ENCODE measurements at places on chromosomes 13 and 19.

DNA sequence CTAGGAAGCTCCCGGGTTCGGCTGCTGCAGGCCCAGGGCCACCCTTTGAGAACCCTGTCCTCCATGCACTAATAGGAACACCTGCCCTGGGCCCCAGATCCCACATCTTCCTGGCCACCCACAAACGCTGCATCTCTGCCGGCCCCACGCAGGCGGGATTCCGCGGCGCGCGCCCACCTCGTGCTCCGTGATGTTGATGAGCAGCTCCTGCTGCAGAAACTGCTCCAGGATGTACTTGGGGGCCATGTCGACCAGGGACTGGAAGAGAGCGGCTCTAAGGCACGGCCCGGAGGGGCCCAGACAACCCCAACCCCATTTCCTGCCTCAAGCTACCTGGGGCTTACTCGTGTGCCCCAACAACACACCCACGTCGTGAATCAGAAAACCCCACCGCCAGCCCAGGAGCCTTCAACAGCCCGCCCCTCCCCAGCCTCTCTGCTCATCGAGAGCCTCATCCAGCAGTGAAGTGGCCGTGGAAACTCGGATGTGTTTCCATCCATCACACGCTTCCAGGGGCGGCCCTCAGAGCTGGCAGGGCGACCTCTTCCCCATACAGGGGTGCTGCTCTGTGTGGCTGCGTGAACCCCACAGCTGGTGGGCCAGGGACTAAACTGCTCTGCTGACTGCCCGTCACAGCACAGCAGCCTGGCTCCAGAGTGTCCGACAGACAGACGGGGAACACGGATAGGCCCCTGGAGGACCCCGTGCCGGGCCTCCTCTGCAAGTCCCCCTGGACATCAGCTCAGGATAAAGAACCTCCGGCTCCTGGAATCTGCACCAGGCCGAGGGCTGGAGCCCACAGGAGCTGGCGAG is 4.2 kb downstream of the POLR2E start:
- no peak for DNase-seq

GRCh38 chr19:13827656-13828055 is 32.4 kb downstream of the ZSWIM4 start:
- no peak for DNase-seq

GRCh38 chr19:19938449-19938848 is 37.7 kb downstream of the ZNF93 start:
- no peak for DNase-seq

DNA sequence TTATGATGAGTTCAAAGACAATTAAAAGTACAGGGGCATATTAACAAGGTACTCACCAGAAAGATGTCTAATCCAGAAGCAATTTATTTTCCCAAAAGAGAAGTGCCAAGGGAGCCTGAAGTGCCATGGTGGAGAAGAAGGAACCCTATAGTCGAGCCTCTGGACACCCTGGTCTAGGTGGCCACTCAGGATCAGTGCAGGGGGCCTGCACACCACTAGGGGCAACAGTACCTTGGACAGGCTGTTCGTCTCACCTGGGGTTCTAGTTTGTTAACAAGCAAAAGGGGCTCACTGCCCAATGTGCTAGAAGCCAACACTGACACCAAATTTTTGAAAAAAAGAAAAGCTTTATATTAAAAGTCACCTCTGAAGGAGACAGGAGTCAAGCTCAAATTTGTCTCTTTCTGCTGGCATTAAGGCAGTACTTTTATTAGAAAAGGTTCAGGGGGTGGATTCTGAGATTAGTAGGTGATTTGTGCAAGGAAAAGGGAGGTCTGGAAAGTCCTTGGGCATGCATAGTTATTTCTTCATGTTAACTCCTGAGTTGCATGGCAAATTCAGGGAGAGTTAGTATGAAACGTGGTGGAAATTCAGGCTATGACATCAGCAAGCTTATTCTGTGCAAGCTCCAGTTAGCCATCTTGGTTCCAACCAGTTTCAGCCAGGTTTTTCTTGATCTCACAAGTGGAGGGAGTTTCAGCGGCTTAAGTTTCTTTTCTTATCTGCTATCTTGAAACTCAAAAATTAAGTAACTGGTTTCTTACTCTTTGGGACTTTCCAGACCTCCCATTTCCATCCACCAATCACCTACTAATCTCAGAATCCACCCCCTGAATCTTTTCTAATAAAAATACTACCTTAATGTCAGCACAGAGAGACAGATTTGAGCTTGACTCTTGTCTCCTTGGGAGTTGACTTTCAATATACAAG is 884 bp upstream of the CBY2 start:
- DNase-seq = no peak

DNA sequence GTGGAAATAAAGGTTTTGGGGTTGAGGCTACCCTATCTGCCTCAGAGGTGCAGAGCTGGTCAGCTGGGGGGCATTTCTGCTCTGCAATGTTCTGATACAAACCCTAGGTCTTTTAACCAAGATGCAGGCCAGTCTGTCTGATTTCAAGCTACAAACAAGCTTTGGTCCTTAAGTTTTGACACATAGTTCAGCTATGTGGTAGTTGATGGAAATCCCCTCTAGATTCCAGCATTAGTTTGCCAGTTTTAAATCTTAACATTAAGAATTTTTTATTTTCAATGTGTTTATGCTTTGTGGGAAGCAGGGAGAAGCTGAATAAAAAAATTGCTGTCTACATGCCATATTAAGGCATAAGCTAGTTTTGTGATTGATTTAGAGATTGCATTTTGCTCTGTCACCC is 225.7 kb downstream of the LMO7 start:
- no peak for DNase-seq

DNA sequence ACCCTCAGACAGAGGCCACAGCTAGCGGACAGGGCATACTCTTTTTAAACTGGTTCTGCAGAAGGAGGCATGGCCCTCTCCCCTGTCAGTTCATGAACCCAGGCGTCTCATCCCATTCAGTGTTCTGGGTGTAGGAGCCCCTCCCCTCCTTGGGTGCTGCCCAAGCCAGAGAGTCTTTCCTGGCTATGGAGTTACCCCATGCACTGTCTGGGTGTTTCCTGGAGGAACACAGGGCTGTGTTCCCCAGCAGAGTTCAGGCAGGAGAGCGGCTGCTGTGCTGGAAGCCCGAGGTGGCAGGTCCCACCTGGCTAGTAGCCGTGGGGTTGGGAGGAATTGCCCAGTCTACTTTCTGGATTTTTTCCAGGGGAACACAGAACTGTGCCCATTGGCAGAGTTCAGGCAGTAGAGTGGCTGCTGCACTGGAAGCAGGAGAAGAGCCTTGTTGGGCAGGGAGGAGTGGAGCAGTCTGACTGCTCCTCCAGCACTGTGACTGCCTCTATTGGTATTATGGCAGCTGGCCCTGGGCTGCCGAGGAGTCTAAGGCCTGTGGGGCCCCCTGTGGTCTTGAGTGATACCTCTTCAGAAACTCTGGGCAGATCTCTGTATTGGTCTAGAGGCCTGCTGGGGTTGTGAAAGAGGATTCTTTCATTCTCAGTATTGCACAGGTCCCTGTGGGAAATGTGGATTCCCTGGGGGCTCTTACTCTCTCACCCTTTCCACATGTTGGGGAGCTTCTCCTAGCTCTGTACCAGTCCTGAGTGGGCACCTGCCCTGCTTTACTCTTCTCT is 168.3 kb downstream of the PCDH20 start:
- DNase-seq = no peak

- no peak for DNase-seq
Observed at GRCh38 chr19:18832306-18833140, 764 bp downstream of the UPF1 start.

DNA sequence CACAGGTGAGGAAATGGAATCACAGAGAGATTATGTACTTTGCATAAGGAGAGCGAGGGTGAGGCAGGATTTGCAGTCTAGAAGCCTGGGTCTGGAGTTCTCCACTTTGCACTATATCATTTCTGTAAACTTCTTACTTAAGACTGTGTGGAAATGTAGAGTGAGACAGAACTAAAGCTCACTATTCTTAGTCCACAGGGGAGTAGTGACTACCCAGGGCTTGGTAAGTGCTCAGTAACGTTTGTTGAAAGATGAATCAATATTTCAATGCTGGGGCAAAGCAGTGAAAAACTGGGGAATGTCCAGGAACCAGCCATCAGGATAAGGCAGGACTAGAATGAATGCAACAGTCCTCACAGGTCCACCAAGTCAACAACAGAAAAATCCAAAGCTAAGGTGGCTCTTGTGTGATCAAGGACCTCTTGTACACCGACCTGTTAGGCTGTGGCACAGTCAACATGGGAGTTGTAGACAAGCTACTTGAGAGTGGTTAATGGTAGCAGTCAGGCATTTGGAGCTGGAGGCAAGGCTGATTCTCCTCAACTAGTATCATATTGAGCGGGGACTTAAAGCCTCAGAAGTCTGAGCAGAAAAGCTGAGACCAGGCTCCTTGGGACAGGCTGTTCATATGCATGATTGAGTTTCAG is 929 bp upstream of the TNFSF13B start:
- no peak for DNase-seq

GRCh38 chr13:90564566-90564965 is 782.9 kb upstream of the MIR17HG start:
- DNase-seq = no peak

DNA sequence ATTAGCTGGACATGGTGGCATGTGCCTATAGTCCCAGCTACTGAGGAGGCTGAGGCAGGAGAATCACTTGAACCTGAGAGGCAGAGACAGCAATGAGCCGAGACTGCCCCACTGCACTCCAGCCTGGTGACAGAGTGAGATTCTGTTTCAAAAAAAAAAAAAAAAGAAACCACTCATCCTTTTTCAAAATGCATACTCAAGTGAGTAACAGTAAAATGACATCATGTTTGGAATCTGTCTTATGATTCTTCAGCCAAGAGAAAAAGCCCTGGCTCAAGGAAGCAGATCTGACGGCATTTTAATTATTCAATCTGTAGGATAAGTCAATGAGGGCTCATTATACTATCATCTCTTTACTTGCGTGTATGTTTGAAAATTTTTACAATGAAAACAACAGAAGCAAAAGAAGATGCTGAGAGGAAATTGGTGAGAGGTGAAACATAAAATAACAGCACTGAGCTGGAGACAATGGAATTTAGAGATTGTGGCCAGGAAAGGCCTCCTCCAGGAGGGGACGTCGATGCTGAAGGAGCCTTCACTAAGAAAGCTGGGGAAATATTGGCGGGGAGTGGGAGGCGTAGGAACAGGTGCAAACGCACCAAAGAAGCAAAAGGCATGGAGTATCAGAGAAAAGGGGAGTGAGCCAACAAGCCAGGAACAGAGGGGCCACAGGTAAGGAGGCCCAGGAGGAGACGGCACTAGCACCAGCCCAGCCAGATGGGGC is 12.9 kb upstream of the CCNE1 start:
- DNase-seq = no peak

DNA sequence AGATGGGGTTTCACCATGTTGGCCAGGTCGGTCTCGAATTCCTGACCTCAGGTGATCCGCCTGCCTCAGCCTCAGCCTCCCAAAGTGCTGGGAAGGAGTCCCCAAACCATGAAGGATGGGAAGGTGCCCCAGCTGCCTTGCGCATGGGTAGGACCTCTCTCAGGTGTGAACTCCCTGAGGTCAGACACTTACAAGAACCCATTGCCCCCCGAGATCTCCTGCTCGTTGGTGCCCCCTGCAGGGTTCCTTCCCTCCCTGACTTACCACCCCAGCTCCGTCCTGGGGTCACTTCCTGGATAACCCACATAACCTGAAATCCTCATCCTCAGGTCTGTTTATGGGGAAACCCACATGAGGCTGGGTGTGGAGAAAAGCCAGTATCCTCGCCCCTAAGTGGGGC is 41.7 kb downstream of the UNC13A start:
- no peak for DNase-seq

DNA sequence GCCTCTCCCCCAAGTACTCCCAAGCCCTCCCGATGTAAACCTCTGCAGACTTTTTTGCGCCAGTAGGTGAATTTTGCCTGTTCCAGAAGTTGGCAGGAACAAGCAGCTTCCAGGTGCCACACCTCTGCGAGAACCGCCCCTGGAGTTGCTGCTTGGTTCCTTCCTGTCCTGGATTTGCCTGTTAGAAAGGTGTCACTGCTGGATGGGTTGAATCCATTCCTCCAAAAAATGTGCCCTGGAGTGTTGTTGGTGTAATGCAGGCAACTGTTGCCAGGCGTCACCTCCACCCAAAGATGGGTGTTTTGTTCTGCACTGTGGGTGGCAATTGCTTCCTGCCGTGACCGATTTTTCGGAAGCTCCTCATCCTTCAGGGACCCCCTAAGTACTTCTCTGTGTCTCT is 5.7 kb downstream of the PGPEP1 start:
- DNase-seq = no peak

DNA sequence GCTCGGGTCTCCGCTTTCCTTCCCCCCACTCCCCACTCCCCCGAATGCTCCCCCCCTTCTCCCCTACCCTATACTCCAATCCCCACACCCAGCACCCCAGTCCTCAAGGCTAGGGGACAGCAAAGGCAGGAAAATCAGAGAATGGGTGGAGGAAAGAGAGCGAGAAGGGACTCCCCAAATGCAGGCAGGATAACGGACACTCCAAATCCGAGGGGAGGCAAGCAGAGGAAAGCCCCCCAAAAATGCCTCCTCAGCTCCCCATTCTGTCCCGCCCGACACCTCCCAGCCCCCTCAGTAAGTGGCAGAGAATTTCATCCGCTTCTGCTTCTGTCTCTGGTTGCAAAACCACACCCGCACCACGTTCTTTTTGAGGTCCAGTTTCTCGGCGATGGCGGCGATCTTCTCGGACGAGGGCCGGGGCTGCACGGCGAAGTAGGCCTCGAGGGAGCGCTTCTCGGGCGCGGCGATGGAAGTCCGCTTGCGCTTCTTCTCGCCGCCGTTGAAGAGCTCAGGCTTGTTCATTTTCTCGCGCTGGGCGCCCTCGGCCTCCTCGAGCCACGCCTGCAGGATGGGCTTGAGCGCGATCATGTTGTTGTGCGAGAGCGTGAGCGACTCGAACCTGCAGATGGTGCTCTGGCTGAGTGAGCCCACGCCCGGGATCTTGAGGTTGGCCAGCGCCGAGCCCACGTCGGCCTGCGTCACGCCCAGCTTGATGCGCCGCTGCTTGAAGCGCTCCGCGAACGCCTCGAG is 2.1 kb downstream of the POU4F1 start:
- no peak for DNase-seq

- DNase-seq = no peak
Observed at GRCh38 chr19:54644056-54644455, 13.8 kb downstream of the LILRB1 start.

DNA sequence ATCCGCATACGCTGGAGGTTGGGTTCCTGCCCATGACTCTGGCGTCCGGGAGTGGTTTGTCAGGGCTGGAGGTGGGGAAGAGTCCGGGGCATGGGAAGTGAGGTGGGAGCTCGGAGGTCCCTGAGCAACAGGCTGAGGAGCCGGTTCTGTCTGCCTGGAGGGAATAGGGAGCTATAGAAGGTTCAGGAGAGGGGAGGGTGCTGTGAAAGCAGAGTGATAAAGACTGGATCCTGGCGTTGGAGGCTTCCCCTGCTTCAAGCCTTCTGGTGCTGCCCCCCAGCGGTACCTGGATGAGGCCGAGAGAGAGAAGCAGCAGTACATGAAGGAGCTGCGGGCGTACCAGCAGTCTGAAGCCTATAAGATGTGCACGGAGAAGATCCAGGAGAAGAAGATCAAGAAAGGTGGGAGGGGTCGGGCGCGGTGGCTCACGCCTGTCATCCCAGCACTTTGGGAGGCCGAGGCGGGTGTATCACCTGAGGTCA is 2.6 kb downstream of the HMG20B start:
- DNase-seq = no peak
